Cerebellar nuclear complex (tissue), 1 donor: ENCODE measurements at places on chromosomes 4 and X.

DNA sequence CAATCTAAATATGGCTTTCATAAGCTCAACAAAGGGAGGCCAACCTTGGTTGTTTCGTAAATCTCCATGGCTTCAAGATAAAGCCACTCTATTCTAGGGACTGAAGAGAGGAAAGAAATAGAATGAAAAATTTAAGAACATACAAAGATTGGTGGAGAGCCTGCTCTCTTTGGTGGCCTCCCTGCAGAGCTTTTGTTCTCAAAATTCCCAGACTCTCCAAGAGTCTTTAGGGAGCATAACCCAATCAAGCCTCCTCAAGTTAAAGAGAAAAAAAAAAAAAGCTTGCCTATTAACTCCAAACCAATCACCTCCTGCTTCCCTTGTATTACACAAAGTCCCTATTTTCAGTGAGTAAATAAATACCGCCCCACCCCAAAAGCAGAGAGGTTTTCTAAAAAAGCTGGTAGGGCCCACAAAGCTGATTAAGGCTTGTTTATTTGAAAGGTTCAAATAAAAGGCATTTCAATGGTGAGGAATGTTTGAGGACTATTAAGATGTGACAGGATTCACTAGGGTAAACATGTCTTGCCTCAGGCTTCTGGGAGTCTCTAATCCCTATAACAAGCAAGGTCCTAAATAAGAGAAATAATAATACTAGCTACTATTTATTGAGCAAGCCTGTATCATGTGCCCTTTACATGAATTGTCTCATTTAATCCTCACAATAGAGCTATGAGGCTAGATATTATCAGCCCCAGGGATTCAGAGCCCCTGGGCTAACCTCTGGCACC lies 71.6 kb downstream of the GPC3 start:
- DNase-seq = no peak

- no peak for DNase-seq
These were observed 24.3 kb upstream of the MAOA start for GRCh38 chrX:43631841-43632240.

DNA sequence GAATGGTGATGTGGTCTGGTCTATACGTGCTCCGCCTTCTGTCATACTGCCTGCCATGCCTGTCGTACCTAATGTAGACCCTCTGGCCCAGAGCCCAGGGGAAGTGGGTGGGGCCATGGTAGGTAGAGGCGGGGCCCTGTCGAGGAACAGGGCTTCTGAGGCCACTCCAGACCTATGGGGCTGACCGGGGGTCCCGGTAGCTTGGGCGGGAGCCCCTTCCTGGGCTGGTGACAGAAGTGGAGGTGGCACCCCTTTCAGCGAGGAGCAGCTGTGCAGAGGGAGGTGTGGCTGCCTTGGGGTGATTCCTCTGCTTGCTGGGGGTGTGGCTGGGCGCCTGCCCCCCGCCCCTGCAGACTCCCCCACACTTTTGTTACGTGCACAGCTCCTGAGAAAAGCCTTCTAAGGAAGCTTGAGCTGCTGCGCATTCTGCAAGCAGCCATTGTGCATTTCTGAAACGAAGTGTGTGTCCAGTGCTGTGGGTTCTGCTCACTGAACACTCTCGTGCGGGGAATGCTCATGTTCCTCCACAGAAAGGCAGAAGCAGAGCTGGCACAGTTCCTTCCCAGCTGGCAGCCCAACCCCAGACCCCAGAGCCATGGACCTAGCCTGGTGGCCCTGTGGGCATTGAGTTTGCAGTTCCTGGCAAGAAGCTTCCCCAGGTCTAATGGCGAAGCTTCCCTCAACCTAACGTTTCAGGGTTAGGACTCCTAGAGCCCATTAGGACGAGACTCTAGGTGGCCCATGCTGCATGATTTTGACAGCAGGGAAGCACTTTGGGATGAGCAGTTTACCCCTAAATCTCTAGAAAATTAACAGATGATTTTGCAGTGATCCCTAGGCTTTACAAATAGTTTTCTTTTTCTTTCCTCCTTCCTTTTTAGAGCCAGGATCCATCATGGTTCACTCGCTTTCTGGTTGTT lies 72.7 kb upstream of the HGFAC start:
- no peak for DNase-seq

DNA sequence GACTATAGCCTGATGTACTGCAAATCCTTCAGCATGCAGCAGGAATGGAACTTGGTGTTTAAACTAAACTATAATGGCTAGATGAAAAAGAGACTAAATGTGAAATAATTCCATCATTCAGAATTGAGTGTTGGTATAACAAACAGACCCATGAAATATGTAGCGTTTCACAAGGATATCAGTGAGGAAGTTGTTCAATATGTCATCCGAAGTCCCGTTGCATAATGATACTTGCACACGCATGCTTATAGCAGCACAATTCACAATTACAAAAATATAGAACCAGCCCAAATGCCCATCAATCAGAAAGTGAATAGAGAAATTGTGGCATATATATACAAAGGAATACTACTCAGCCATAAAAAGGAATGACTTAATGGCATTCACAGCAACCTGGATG lies 20.4 kb downstream of the MECP2 start:
- DNase-seq = no peak

- no peak for DNase-seq
These were observed 72.1 kb downstream of the HTRA3 start for GRCh38 chr4:8341691-8342090.
